Stimulated activated naive CD4-positive, alpha-beta T cell (primary cell): ENCODE measurements at places on chromosomes 4 and X.

GRCh38 chr4:150562250-150562649 lies 19.7 kb upstream of the MAB21L2 start:
- DNase-seq = no peak

- no peak for DNase-seq
These were observed 18.7 kb upstream of the CXCL13 start for GRCh38 chr4:77586951-77587383.

- no peak for DNase-seq
These were observed 42.4 kb downstream of the DCUN1D4 start for GRCh38 chr4:51885363-51885762.

DNA sequence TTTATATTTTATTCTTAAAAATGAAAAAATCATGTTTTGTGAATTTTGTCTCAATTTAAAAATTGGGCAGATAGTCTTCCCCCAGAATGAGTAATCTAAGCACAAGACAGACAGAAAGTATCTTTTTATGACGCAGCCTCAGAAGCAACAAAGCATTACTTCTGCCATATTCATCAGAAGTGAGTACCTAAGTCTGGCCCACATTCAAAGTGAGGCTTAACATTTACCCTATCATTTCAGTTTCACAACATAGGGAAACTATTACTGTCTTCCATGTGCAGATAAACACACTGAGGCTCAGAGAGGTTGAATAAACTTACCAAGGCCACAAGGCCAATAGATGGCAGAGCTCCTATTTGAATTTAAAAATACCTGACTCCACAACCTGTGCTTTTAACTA lies 4.4 kb upstream of the PRDX4 start:
- DNase-seq = no peak

- DNase-seq = no peak
These were observed 180.8 kb upstream of the ANXA3 start for GRCh38 chr4:78370631-78371372.

- DNase-seq = no peak
These were observed 5.2 kb downstream of the FOXO4 start for GRCh38 chrX:71100581-71101505.

DNA sequence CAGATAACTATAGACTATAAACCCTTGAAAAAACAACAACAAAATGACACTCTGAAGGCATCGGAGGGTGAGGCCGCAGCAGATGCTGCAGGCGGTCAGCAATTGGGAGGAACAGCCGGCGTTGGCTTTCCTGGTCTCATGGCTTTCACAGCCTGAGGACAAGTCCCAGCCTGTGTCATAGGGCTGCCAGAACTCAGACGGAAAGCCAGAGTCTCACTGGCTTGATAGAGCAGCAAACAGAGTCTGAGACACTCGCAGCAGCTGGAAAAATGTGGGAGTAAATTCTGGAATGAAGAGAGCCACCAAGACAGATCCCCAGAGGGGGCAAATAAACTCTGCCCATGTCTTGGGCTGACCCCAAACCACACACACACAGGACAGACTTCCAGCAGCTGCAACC lies 86.3 kb downstream of the PPP2R2C start:
- no peak for DNase-seq

DNA sequence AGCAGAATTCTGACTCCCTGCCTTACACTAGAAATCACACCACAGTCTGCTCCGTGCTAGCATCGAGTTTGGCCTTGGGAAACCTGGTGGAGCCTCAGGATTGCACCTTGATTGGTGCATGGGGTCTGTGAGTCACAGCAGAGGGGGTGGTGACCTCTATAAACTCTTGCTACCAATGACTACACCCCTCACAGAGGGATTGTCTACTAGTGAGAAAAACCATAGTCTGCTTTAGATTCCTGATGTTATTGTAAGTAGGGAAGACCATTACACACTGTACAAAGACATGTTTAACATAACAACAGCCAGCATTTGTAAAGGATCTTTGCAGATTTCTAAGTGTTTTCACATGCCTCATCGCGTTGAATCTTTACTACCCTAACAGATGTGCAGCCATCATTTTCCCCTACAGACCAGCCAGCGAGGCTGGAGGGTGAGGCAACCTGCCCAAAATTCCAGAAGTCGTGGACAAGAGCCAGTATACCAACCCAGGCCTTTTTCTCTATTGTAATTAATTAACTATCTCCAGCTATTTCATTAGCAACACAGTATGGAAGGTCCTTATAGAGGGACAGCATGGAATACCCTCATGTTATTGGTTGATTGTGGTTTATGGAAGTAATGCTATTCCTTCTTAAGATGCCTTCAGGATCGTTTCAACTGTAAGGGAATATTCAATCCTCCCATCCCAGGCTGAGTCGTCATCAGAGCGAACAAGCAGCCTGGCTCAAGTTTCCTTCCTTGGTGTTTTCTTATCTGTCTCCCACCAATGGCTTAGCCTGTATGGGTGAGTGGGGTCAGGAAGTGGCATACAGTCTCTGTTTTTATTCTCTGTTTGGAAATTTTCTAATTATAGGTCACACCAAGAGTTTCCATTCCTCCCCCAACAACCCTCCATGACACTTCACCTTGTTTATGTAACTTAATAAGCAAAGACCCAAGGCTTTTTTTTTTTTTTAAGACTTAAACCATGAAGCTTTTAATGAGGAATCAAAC lies 55.9 kb upstream of the KDR start:
- no peak for DNase-seq

- DNase-seq = no peak
These were observed 185.9 kb downstream of the SMIM20 start for GRCh38 chr4:26099967-26100366.

- no peak for DNase-seq
These were observed 189.7 kb upstream of the SLIT2 start for GRCh38 chr4:20062054-20062453.

GRCh38 chr4:138560448-138560847 lies 318.3 kb upstream of the SLC7A11 start:
- no peak for DNase-seq

- no peak for DNase-seq
These were observed 191.4 kb downstream of the GBA3 start for GRCh38 chr4:22884157-22884556.

GRCh38 chr4:118979712-118980111 lies 91.1 kb downstream of the SYNPO2 start:
- DNase-seq = no peak

DNA sequence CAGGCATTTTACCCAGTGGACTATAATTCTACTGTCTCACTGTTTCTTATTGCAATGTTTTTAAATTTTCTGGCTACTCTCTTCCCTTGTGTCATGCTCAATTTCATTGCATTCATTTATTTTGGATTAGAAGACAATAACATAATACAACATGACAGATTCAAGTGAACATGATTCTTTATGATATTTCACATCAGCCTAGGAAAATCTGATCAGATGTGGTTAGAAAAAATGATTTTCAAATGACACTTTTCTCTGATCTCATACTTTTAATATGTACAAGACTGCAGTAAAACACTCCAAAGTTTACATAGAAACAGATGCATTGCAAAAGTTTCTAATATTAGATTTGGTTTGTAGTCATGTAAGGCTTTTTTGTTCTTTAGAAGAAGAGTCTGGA lies 586.0 kb downstream of the ACTRT1 start:
- DNase-seq = no peak

GRCh38 chr4:142663828-142664227 lies 182.3 kb downstream of the INPP4B start:
- DNase-seq = no peak

GRCh38 chr4:129429581-129430320 lies 333.8 kb downstream of the C4orf33 start:
- DNase-seq = no peak
